ENCODE measurements at places on chromosomes 5 and 9.
A peak's percentile ranks its signal among the peaks of the same experiment; 100 is the strongest.

GRCh38 chr9:4328723-4329122 lies 28.9 kb upstream of the GLIS3 start:
- DNase-seq = no peak

DNA sequence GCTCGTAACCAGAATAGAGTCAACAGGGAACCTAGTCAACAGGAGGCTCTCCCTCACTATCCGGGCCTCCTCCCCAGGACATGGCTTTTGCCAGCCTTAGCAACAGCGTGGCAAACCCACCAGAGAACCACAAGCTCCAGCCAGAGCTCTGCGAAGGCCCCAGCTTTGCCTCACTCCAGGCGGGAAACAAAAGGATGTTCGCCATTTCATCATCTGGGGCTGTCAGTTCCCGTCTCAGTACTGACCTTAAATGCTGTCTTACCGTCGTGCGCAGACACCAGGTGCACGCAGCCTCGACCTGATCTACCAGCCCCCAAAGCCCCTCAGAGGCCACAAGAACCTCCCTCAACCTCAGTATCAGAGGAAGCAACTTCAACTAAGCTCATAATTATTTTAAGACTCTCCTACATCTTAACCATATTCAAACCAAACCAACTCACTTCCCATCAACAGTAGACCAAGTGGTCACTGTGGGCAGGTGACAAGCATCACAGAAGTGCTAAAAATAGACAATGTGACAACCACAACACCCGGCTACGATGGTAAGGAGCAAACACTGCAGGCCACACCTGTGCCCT lies 71.4 kb downstream of the SEMA4D start:
- DNase-seq = peak; percentile 96

DNA sequence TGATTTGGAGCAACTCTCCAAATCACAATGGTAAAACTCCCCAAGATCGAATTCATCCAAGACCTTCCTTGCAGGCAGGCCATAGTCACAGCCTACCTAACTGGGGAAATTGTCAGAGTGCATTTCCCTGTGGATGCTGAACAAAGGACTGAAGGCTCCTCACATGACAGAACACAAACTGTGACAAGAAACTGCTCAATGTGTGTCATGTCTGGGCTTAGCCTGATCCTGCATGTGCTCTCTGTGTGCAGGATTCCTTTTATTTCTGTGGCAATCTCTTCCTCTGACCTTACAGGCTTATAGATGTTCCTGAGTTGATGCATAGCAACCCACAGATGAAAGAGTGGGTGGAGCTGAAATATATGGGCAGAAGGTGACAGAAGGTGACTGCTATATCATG lies 465.8 kb downstream of the ICE1 start:
- DNase-seq = no peak

- no peak for DNase-seq
Observed at GRCh38 chr5:1480217-1480616, 35.0 kb upstream of the SLC6A3 start.

- peak; percentile 9 for DNase-seq
Observed at GRCh38 chr5:76805821-76806505, 12.9 kb upstream of the F2RL1 start.

DNA sequence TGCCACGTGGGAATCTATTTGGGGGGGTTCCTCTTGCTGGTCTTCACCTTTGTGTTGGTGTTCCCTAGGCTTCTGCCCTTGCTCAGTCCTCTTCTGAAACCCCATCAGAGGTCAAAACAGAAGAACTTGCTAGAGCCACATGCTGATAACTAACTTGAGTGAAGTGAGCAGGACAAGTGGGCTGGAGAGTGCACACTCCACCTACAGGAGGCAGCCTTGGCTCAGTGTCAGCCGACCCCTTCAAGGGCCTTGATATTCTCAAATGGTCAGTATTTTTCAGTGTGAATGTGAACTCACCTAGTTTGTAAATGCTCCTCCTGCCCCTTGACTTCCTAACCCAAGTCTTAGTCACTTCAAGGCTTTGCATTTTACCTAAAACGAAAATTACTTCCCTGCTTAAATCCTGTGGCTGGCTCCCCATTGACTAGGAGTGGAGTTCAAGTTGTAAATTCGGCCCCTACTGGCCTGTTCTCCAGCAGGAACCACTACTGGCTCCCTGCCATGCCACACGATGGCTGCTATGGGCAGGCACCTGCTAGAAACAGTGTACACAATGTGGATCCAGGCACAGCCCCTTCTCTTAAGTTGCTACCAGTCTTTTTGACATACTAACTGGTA lies 3.6 kb upstream of the SLC1A3 start:
- no peak for DNase-seq

All from GM12878 (cell line).